ENCODE measurements at places on chromosomes 3 and 15.
A peak's percentile ranks its signal among the peaks of the same experiment; 100 is the strongest.

DNA sequence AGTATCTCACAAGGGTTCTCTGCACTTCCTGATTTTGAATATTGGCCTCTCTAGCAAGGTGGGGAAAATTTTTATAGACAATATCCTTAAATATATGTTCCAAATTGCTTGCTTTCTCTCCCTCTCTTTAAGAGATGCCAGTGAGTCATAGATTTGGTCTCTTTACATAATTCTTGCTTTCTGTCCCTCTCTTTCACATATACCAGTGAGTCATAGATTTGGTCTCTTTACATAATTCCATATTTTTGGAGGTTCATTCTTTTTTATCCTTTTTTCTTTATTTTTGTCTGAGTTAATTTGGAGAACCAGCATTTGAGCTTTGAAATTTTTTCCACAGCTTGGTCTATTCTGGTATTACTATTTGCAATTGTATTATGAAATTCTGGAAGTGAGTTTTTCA, 77.7 kb upstream of the NUDT16 start:
- no peak for DNase-seq

- no peak for DNase-seq
Measured at GRCh38 chr3:59818033-59818918, 768.5 kb upstream of the CFAP20DC start.

- no peak for DNase-seq
Measured at GRCh38 chr3:99315896-99316295, 322.5 kb upstream of the COL8A1 start.

DNA sequence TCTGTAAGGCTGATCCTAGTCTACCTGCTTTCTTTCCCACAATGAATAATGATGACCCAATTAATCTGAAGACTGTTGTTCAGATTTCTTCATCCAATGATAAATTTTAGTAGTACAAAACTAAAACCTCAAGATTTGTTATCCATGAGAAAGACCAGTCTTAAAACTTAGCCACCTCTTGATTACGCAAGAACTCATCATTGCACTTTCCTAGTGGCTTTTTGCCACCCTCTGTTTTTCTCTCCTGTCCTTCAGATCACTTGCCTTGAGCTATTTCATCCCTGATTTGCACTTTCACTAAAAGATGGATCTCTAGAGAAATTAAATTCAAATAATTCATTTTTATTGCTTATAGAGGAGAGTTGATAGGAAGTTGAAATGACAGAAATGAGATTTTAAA, 142.7 kb upstream of the RBMS3 start:
- no peak for DNase-seq

DNA sequence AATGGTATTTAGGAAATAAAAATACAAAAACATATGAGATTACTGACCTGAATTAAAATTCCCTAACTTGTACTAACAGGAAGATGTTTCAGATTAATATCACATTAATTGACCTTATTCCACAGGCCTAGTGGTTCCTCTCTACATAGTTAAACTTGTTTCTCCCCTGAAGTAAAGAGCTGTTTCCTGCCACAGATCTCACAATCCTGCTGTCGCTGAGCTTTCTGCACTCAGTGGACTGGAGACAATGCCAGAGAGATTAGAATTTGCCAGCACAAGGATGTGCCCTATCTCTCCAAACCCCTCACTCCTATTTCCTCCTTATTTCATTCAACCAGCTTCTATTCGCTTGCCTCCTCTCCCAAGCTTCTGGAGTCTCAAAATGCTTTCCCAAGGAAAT, 130.6 kb downstream of the CTNNB1 start:
- no peak for DNase-seq

GRCh38 chr15:61336026-61336638, 107.0 kb upstream of the RORA start:
- DNase-seq: no peak

DNA sequence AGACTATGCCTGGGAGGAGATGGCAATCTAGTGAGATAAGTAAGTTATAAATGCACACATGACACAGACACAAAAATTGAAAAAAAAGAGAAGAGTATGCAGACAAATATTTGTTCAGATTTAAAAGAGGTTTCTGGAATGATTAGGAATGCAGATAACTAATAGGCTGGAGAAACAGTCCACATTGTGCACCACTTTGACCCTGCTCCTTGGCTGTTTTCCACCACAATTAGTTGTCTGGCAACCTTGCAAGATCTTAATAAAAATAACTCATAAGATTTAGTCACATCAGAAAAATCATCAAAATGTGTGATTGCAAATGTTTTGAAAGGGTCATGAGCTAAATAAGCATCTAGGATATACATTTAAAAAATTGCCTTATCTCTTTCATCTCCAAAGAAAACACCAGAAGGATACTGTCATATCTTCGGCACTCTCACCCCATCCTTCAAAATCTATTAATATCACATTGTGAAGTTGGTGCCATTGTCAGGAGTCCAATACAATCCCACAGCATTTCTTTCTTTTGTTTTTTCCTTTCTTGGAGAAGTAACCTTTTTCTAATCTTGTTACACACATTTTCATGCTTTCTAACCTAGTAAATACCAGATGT, 153.7 kb upstream of the KCNMB2 start:
- DNase-seq: no peak

- DNase-seq: no peak
Measured at GRCh38 chr15:85702321-85703101, 92.2 kb downstream of the KLHL25 start.

GRCh38 chr3:150433347-150433746, 25.2 kb downstream of the TSC22D2 start:
- no peak for DNase-seq

DNA sequence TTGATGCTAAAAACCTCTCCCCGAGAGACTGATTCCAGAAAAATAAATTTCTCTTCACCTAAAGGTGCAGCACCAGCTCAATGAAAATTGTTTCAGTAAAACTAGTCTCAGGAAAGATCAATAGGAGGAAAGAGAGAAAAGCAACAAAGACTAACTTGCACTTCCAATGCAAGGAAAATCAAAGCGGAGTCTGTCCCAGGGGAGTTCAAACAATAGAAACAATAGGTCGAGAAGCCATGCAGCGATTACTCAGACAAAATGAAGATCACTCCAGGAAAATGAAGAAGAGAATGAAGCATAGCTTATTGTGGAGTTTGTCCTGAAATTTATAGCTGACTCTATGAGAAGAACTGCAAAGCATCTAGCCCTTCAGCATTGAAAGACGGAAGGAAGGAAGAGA, 105.1 kb upstream of the FRMD4B start:
- no peak for DNase-seq

- no peak for DNase-seq
Measured at GRCh38 chr3:73536952-73537351, 87.8 kb downstream of the PDZRN3 start.

DNA sequence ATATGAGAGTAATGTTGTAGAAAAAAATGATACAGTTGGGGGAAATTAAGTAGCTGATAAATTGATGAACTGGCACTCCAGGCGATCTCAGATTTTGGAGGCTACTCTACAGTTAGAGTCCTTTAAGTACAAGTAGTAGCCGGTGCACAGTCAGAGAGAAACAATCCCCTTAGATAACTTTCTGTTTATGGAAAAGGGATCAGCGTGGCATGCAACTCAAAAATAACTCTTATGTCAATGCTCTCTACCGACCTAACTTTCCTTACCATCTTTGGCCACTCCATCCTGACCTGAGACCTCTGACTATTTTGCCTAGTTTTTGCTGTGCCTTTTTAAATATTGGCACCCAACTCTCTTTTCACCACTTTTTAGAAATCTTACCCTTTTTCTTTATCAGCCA, 299.6 kb downstream of the UNC13C start:
- no peak for DNase-seq

DNA sequence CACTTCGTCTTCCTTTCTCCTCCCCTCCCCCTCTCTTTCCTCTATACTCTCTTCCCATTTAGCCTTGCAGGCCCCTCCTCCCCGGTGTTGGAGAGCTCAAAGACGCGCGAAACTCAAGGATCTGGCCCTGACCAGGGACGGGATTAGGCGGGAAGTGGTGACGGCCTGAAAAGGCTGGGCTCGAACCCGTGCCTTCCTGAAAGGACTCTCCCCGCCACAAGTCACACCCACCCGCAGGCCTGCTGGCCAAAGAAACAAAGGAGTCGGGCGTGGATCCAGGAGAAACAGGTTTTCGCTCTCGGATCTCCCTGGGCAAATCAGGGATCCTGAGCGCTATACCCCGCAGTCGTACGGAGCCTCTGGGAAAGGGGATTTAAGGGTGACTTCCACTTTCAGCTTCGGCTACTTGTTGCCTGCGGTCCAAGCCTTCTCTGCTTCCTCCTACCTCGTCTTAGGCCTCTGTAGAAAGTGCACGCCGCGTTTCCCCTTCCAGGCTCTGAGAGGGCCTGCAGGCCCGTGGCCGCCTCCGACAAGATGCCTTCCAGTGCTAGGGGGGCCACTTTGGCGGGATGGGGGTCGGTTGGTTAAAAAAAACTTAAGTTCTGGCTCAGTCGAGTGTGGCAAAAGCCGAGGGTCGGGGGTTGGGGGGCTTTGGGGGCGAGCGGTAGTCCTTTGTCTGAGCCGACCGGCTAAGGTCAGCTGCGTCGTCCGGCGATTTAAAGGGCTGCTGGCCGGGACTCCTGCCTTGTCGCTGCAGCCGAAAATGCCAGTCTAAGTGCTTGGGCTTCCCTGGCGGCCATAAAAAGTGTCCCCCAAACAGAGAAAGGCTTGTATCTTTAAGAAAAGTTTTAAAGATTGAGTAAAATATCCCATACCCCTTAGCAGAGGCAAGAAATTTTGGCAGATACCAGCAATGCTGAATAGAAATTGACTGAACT, 8.2 kb downstream of the ZIC4 start:
- no peak for DNase-seq

- no peak for DNase-seq
Measured at GRCh38 chr3:52240059-52240885, 1.3 kb upstream of the TWF2 start.

DNA sequence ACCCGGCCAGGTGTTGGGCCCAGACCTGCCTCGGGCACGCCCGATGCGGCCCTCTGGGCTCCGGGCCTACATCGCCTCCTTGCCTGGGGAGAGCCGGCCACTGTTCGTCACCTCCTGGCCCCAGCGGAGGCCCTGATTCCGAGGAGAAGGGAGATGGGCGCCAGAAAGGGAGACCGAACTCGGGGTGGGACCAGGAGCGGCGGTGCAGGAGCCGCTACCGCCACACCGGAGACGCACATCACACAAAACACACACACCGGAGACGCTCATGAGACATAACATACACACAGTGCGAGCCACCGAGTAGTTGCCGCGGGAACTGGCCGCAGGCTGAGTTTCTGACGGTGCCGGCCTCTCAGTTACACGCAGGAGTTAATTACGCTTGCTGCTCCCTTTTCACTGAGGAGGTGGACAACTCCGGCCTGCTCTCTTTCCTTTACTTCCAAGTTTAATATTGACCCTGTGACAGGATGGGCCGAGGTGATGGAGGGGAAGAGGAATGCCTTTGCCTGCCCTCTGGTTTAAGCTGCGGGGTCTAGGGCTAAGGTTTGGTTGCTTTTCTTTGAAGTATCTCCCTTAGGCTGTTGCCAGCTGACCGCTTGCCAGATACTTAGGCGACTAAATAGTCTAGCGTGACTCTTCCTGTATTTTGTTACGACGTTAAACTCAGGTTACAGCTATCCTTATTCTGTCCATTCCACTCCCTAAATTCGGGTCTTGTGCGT, 570 bp downstream of the PCNP start:
- DNase-seq: peak; percentile 50

DNA sequence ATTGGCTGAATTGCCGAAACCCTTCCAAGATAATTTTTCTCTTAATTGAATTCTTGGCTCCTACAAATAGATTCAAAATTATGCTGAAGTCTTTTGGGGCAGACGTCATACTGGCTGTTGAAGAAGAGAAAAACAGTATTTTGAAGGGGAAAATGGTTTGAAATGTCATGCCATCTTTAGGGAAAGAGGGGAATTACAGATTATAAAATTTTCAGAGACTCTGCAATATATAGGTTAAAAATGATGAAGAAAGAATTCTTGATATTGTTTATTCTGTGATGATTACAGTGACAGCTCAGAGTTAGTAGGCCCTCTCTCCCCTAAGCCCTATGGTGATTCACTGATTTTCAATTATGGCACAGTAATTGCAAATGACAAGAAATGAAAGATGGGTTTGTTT, 86.1 kb downstream of the CGNL1 start:
- no peak for DNase-seq

- DNase-seq: no peak
Measured at GRCh38 chr3:151203051-151203420, at the start of gene GPR171. Gene GPR171 (minus strand): TSS chr3:151203216. CDS start chr3:151199386, 3,830 bp downstream.

DNA sequence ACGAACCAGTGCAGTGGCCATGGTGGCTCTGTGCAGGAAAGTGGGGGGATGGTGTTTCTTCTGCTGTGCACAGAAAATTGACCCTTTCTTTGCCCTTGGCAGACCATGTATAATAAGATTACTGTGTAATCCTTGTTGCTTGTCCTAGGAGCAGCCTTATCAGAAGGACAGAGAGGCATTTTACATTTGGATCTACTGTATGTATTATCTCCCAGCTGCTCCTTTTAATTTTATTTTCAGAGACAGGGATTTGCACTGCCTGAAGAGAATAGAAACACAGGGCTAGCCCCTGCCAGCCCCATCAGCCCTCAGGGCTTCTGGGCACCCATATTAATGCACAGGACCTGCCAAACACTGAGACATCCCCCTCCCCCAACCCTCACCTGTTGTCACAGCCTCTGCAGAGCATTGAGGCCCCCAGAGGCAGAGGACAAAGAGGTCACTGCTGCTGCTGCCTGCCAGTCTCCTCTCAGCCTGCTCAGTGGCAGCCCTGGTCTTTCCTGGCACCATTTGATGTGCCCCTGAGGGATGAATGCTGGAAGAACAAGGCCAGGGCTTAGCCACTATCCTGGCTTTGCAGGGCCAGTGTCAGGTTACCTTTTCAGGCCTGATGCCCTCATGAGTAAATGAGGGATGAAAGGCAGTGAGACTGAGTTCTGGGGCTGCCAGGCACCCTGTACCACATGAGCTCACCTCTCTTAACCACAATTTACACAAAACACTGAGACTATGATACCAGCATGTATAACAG, 533.4 kb downstream of the NTRK3 start:
- peak; percentile 62 for DNase-seq

- no peak for DNase-seq
Measured at GRCh38 chr15:39494462-39494861, 86.4 kb upstream of the THBS1 start.

DNA sequence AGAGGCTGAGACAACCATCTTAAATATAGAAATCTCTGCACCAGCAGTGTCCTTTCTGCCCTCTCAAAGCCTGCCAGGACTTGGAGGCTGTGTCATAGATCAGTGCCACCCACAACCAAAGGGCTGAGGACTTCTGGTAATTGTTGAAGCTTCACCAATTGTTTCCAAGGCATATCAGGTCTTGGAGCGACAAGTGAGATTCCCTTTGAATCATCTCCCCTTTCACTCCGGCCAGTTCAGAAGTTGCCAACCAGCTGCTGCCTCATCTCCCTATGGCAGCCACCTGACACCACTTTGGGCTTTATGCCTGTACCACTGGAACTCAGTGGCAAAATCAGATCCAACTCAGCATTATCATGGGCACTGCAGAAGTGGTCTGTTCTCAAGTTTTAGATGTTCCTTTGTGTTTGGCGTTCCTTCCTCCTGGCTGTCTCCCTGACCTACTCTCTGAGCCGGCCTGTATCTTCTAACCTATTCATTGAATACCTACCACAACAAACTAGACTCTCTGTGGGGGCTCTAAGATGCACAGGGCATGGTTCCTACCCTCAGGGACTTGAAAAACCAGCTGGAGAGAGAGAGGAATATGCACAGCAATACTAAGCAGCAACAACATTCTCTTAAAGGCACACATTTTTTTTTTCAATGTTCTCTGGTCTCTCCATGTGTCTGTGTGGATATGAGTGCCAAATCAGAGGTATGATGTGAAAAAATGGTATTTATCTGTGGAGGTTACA, 90.8 kb upstream of the PFN2 start:
- DNase-seq: no peak

Data from NCI-H2029 treated with DMSO at 0.1 percent for 48 hours (cell line).